ENCODE measurements at places on chromosomes 2 and 18. TPM values are rescaled to one million over a fixed set of nuclear protein-coding genes. Genes with fewer than 3 reads are reported as not detected.

The GFPT1 gene
- 39.3 TPM for total RNA-seq

The PRSS56 gene
- not detected for total RNA-seq

The TM4SF20 gene
- not detected for total RNA-seq

The ARMC9 gene
- total RNA-seq: 91.2 TPM

The NEU2 gene
- not detected for total RNA-seq

The SERPINB2 gene
- 2.2 TPM for total RNA-seq

The AMMECR1L gene
- 54.0 TPM for total RNA-seq

The NABP1 gene
- 34.9 TPM for total RNA-seq

The STK17B gene
- total RNA-seq: 13.8 TPM

The YIPF4 gene
- total RNA-seq: 17.1 TPM

The EXOC6B gene
- 13.7 TPM for total RNA-seq

The ZNF385B gene
- not detected for total RNA-seq

The CRYBA2 gene
- total RNA-seq: 0.31 TPM

The DSC1 gene
- total RNA-seq: not detected

The GCA gene
- total RNA-seq: 12.6 TPM

The POTEC gene
- total RNA-seq: not detected

The ALPP gene
- not detected for total RNA-seq

The DRC1 gene
- total RNA-seq: 0.73 TPM

The TEKT4 gene
- not detected for total RNA-seq

The FARSB gene
- total RNA-seq: 15.5 TPM

The ROCK1 gene
- 20.6 TPM for total RNA-seq

The UGT1A5 gene
- total RNA-seq: not detected

The ZNF2 gene
- 8.7 TPM for total RNA-seq

The PSMA8 gene
- total RNA-seq: not detected

The EHD3 gene
- 15.3 TPM for total RNA-seq

The ADGRF3 gene
- not detected for total RNA-seq

The CHAC2 gene
- total RNA-seq: 10.5 TPM

The SKOR2 gene
- not detected for total RNA-seq

The LYPD6B gene
- not detected for total RNA-seq

The RUFY4 gene
- total RNA-seq: not detected

The CLEC4F gene
- not detected for total RNA-seq

The CRYGC gene
- not detected for total RNA-seq

The NAT8 gene
- not detected for total RNA-seq

The FNDC4 gene
- total RNA-seq: 0.93 TPM

The IGFBP5 gene
- total RNA-seq: 1.4 TPM

The FAM161A gene
- 7.9 TPM for total RNA-seq

The ASB18 gene
- total RNA-seq: not detected

The WNT6 gene
- total RNA-seq: 1.7 TPM

The TTC31 gene
- 20.4 TPM for total RNA-seq

The IL37 gene
- not detected for total RNA-seq

The NT5DC4 gene
- total RNA-seq: not detected

The PJVK gene
- total RNA-seq: 1.7 TPM

The DAW1 gene
- total RNA-seq: 0.33 TPM
